ENCODE measurements at places on chromosomes 7 and 10.

DNA sequence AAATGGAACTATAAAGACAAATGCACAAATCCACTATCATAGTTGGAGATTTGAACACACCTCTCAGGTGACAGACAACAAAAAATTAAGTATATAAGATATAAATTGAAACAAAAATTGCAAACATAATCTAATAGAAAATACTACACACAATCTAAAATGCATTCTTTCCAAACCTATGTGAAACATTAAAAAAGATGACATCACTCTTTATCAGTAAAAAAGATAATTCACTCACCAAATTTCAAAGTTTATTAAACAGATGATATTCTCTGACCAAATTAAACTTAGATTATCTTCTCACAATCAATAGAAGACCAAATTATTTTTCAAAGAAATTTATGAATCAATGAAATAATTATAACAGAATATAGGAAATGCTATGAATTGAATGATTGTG, 4.0 kb downstream of the ZWINT start:
- no peak for DNase-seq

DNA sequence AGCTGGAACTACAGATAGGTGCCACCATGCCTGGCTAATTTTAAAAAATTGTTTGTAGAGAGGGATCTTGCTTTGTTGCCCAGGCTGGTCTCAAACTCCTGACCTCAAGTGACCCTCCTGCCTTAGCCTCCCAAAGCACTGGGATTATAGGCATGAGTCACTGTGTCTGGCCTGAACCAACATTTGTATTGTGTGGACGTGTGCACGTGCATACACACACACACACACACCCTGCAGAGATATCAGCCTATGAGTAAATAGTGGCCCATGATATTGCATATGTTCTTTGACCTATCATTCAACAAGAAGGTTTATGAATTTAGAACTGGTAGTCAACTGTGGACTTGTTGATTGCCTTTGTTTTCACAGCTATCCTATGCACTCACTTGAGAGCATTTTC, 161.6 kb downstream of the BAMBI start:
- DNase-seq: no peak

- DNase-seq: no peak
Observed at GRCh38 chr7:45048748-45049147, 40.0 kb downstream of the NACAD start.

DNA sequence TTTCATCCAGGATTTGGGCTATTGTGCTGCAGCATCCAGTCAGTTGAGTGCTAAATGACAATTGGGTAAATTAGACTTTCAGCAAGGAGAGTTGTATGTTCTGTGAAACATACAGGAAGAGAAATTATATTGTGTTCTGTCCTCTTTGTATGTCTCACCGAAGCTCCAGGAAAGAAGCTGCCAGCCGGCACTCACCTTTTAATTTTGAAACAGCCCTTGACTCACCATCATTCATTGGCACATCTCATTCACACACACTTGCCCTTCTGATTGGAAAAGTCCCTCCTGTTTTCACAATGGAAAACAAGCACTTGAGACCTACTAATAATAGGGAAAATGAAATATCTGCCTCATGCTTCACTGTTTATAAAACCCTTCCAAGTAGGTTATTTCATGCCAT, 495.6 kb downstream of the RPS24 start:
- no peak for DNase-seq

GRCh38 chr7:66576646-66577045, 52.0 kb upstream of the KCTD7 start:
- no peak for DNase-seq

DNA sequence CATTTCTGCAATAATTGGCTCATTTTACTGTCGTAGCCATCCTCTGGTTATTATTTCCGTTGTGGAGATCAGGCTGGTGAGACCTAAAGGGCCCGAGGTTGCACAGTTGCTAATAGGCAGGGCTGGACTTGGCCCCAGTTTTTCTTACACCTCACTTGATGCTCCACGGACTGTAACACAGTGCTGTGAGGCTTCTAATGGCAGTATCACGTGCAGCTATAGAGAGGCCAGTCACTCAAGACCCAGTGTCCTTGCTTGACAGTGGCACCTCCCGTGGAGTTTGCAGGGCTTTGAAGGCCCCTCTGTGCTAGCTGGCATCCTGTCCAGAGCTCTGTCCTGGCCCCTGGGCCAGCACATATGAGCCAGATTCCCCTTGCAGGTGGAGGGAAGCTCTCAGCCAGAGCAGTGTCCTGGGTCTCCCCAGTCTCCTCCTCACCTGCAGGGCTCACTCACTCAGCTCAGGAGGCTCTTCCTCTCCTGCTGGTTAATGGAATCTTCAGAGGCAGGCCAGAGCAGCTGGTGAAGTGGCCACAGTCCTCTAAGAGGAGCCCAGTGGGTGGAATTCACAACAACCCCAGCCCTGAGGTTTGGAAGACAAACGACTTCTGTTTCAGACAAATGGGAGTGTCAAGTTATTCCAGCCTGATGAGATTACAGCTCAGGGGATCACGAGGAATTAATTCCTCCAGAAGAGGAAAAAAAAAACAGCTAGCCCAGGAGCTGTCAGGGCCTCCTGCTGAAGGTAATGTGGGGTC, 114.2 kb upstream of the FAM180A start:
- no peak for DNase-seq

DNA sequence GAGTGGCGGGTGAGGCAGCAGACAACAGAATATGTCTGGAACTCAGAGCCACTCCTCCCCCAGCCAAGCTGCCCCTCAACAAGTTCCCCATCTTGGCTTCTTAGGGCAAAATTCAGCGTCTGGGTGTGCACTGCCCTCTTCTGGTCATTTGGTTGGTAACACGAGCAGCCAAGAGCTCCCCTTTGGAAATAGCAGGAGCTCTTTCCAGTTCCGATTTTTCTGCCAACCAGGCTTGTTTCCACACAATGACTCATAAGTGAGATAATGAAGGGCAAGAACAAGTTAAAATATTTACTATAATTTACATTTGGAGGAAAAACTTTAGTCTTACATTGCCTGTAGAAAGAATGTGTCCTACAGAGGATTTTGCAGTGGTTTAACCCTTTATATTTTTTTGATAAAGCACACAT, 70.5 kb downstream of the ADCYAP1R1 start:
- DNase-seq: no peak
